ENCODE measurements at places on chromosomes 5 and 9.

DNA sequence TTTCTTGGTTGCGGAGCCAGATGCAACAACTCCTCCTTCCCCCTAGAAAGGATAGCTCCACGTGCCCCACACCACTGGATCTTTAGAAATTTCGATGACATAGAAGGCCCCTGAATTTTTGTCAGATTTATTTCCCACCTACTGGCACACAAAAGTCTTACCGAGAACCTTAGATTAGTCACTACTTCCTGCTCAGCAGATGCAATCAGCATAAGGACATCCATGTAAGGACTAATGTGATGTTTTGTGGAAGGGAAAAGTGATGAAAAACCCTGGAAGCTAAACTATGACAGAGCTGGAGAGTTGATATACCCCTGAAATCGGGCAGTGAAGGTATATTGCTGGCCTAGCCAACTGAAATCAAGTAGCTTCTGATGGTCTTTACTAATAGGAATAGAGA, 125.5 kb upstream of the NFIL3 start:
- no peak for DNase-seq

DNA sequence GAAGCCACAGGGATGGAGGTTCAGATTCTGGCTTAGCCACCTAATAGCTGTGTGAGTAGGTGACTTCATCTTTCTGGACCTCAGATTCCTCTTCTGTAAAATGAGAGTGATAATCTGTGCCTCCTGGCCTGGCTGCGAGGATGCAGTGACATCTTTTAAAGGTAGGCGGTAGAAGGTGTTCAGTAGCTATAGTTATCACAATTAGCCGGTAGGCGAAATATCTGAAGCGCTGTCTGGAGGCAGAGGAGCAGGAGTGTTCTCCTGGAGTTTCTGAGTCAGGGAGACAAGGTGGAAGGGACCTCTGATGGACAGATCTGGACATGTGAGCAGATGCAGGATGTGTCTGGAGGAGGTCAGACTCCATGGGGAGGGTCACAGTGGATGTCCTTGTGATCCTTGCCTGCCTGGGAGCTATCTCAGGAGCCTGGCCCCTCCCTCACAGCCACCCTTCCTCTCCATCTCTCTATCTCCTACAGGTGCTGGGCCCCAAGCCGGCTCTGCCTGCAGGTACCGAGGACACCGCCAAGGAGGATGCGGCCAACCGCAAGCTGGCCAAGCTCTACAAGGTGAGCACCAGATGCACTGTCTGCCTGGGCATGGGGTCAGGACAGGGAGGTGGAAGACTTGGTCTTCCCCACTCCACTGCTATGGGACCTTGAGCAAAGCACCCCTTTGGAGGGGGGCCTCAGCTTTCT, 45.6 kb downstream of the GSN start:
- no peak for DNase-seq

GRCh38 chr5:181207214-181207959, 2.4 kb upstream of the TRIM7 start:
- no peak for DNase-seq

DNA sequence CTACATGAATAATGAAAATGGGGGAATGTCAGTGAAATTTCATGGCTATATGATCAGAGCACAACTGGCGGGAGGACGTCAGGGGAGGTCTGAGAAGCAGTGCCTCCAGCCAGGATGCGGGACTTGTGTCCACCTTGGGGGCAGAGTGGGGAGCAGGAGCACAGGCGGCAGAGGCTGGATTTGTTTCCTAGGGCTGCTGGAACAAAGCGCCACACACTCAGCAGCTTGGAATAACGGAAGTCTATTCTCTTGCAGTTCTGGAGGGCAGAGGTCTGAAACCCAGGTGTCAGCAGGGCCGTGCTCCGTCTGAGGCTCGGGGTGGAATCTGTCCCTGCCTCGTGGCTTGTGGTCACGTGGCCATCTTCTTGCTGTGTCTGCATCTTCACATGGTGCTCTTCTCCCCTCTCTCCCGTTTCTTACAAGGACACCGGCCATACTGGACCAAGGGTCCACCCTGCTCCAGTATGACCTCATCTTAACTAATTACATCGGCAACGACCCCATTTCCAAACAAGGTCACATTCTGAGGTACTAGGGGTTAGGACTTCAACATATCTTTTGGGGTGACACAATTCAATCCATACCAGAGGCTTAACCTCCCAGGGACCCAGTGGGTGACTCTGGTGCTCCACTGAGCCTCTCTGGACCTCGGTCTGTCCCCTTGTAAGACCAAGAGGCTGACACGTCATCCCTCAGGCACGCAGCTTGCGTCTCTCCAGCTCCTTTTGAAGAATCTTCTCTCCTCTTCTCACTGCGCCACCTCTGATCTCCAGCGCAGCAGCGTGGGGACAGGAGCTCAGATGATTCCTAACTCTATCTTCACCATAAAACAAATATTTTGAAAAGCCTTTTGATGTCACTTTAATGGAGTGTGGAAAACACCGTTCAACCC, 202.5 kb downstream of the CDK5RAP2 start:
- no peak for DNase-seq

DNA sequence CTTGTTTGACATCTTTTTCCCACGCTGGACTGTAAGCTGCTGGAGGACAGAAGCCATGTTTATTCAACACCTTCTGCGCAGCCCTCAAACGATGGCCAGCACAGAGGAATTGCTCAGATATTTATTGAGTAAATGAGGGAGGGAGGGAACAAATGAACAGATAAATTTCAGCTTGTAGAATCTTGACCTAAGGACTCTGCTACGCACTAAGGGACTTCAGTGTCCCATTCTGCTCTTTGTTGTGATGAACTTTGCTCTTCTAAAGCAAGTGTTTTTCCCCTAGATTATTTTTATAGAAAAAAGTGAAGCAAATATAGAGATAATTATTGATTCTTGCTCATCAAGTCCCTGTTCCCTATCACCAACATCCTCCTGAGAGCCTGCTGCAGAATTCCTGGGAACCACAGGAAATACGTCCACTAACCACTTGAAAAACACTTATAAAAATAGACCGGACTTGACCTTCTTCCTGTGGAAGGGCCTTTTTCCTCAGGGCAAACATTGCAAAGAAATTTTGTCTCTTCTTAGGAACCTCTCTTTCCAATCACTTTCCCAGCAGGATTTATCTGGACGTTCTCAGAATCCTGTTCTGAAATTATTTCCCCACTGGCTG, 54.9 kb downstream of the FGF1 start:
- no peak for DNase-seq

DNA sequence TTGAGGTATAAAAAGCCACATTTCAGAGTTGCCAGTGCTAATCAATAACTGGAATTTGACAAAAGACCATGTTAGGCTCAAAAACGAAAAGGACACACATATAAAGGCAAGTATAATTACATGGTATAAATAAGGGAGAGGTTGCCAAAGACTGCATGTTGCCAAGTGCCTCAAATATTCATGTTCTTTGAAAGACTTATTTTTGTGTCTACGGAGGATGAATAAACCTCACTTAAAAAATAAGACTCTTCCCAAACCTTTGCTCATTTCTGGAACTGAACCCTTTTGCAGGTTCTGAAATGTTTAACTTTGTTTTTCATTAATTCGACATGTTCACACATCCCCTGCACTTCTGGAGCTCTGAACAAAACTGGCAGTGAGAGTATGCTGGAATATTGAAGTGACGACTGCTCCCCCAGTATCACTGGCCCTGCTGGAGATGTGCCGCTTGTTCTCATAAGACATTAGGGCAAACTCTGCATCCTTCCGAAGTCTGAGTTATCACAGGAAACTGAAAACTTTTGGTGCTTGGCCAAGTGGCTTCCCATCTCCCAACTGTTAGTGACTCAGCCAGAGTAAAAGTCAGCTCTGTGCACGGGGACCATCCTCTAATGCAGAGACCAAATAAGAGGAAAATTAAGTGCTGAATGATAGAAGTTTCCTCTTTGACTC, 336.8 kb downstream of the GLIS3 start:
- DNase-seq: no peak

DNA sequence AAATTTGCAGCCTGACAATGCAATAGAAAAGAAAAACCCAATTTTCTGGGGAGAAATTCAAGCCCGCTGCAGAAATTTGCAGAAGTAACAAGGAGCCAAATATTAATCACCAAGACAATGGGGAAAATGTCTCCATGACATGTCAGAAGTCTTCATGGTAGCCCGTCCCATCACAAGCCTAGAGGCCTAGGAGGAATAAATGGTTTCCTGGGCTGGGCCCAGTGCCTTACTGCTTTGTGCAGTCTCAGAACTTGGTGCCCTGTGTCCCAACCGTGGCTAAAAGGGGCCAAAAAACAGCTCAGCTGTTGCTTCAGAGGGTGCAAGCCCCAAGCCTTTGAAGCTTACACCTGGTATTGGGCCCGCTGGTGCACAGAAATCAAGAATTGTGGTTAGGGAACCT, 23.6 kb upstream of the EGFLAM start:
- DNase-seq: no peak

- no peak for DNase-seq
Measured at GRCh38 chr5:12208366-12209100, 304.3 kb upstream of the CTNND2 start.
